ENCODE measurements at places on chromosomes 2 and 18. TPM values are rescaled to one million over a fixed set of nuclear protein-coding genes. Genes with fewer than 3 reads are reported as not detected.

The SERPINB10 gene
- total RNA-seq, result 21.6 TPM

The EML6 gene
- 0.32 TPM for total RNA-seq

The TUBA4B gene
- total RNA-seq, result not detected

The ORC2 gene
- 33.1 TPM for total RNA-seq

The SCYGR3 gene
- total RNA-seq, result not detected

The IGFBP5 gene
- 2.8 TPM for total RNA-seq

The WDSUB1 gene
- 7.0 TPM for total RNA-seq

The ETAA1 gene
- 11.7 TPM for total RNA-seq

GRCh38 chr2:199778655-199779054 is 72.3 kb downstream of the FTCDNL1 start:
- DNase-seq, result no peak
- no peaks in the 10 kb centered on the region for H3K27me3 ChIP-seq
- no peak overlapping the region for H3K4me3 ChIP-seq
- H3K4me1 ChIP-seq, result no peaks in the 10 kb centered on the region
- H3K36me3 ChIP-seq, result no peaks in the 10 kb centered on the region

DNA sequence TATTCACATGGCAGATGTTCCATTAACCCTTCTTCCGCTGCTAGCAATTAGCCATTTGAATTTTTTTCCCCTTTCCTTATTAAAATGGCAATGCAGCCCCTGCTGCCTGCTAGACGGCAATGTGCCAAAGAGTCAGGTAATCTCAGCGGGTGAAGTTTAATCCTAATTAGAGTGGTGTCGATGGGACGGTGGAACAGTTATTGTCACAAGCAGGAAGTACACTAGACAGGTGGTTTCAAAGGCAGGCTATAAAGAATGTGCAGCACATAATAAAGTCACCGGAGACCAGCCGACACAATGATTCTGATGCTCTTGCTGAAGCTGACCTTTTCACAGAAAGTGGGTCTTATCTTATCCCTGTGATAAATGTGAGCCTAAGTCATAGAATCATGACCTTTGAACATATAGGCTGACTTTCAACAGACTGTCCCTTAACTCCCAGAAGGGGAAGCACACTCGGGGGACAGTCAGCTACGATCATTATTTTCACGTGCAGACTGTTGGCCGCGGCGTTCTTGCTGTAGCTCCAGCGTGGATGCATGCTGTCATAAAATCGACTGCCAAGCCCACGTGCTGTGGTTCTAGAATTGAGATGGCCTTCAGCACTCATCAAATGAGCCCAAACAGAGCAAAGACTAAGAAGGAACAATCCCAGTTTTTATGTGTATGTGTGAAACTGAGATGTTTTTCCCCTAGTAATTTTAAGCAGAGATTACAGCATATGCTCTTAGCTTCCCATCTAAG is 926.2 kb upstream of the SOX11 start:
- no peak overlapping the region for H3K4me3 ChIP-seq
- no peak for DNase-seq
- H3K27me3 ChIP-seq, result no peaks in the 10 kb centered on the region
- H3K36me3 ChIP-seq, result no peaks in the 10 kb centered on the region
- H3K4me1 ChIP-seq, result no peaks in the 10 kb centered on the region

GRCh38 chr2:200509235-200509611 is 645 bp downstream of the KCTD18 start:
- H3K4me1 ChIP-seq, result no peaks in the 10 kb centered on the region
- peak overlapping the region; percentile 80 for H3K27ac ChIP-seq
- H3K27me3 ChIP-seq, result no peaks in the 10 kb centered on the region
- DNase-seq, result no peak

DNA sequence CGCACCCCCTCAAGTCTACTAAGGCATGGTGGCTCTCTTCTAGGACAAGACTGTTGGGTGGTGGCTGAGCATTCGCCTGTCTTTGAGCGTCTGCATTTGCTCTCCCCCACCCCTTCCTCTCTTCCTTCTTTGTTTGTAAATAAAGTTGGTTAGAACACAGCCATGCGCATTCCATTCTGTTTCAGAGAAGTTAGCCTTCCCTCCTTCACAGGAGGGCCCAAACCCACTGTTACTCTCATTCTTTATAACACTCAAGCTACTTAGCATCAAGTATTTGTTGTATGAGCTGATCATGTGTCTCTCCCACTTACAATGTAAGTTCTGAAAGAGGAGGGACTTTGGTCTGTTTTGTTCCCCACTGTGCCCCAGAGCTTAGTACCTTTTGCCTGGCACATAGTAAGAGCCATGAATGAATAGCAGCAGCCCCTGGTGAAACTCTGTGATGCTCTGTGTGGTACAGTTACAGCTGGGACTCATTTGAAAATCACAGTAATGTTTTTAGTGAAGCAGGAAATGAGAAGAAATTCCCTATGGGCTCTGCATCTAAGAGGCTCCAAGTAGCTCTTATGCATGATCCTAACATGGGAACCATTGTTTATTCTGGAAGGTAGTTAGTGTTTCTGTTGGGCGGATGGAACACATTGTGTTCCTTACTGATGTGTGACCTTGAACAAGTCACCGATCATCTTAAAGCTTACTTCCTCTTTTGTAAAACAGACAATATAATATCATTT is 7.7 kb downstream of the MGAT5 start:
- peaks cover 6% of the 10 kb centered on the region for H3K36me3 ChIP-seq
- no peaks in the 10 kb centered on the region for H3K27me3 ChIP-seq
- peak overlapping the region; percentile 74 for H3K27ac ChIP-seq
- H3K4me1 ChIP-seq, result peaks cover 68% of the 10 kb centered on the region
- no peak overlapping the region for H3K4me3 ChIP-seq
- DNase-seq, result no peak

DNA sequence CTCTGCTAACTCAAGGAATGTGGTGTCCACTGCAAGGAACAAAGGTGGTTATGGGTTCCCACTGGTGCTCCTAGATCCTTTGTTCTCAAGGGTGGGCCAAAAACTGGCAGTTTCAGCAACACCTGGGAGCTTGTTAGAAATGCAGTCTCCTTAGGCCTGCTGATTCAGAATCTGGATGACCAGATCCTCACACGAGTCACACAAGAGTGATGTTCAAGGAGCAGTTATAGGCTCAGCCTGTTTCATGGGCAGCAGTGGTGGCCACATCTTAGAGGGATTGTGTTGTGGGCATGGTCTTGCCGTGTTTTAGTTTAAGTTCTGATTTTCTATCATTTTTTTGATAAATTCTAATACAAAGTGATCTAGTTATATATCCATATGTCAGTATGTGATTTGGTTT is 28.7 kb upstream of the MGAT5 start:
- no peak overlapping the region for H3K4me3 ChIP-seq
- no peak for DNase-seq
- H3K27me3 ChIP-seq, result no peaks in the 10 kb centered on the region
- no peak overlapping the region for H3K27ac ChIP-seq
- no peaks in the 10 kb centered on the region for H3K36me3 ChIP-seq
- H3K4me1 ChIP-seq, result peaks cover 29% of the 10 kb centered on the region

GRCh38 chr2:69453475-69454129 is 16.4 kb upstream of the NFU1 start:
- no peaks in the 10 kb centered on the region for H3K27me3 ChIP-seq
- peak overlapping the region; percentile 20 for H3K27ac ChIP-seq
- H3K36me3 ChIP-seq, result no peaks in the 10 kb centered on the region

- no peaks in the 10 kb centered on the region for H3K36me3 ChIP-seq
- no peak overlapping the region for H3K4me3 ChIP-seq
- no peak overlapping the region for H3K27ac ChIP-seq
- DNase-seq, result no peak
Measured at GRCh38 chr2:189267491-189267890, 87.9 kb upstream of the COL5A2 start.

DNA sequence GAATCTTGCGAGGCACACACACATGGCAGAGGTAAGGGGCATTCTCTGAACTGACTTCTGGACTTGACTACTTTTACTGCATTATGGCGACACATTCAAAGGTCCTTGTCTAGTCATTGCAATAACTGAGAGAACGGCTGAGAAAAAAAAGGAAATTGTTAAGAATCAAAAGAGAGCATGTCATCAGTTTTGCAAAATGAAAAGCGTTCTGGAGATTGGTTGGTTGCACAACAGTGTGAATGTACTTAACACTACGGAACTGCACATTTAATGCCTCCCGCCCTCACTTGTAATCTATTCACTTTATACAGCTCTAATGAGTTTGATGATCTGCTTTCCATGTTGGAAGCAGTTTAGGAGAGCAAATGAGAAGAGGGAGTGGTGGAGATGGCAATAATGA is 68.5 kb upstream of the NFU1 start:
- peaks cover 3% of the 10 kb centered on the region for H3K4me1 ChIP-seq
- DNase-seq, result no peak
- peaks cover 4% of the 10 kb centered on the region for H3K36me3 ChIP-seq
- H3K27me3 ChIP-seq, result no peaks in the 10 kb centered on the region

GRCh38 chr18:48184118-48184517 is 225.1 kb downstream of the ZBTB7C start:
- peaks cover 1% of the 10 kb centered on the region for H3K27me3 ChIP-seq
- no peak overlapping the region for H3K27ac ChIP-seq
- no peak for DNase-seq
- H3K4me1 ChIP-seq, result no peaks in the 10 kb centered on the region

DNA sequence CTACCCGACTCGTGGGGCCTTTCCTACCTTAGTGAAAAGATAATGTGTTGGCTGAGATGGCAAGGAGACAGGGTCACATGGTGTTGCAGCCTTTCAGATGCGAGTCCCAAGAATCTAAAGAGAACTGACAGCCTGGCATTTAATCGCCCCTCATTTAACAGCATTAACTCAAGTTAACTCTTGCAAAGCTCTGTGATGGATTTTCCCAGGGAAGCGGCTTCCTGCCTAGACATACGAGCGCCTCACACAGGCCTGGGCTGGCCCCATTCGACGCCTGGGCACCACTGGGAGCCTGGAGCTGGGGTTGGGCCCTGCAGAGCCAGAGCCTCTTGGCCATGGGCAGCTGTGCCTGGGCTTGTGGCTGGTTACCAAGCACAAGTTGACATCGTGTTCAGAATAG is 140.8 kb downstream of the SEPTIN10 start:
- H3K36me3 ChIP-seq, result no peaks in the 10 kb centered on the region
- H3K27ac ChIP-seq, result no peak overlapping the region
- no peak overlapping the region for H3K4me3 ChIP-seq
- DNase-seq, result no peak
- H3K4me1 ChIP-seq, result peaks cover 11% of the 10 kb centered on the region

- H3K36me3 ChIP-seq, result no peaks in the 10 kb centered on the region
- H3K4me3 ChIP-seq, result no peak overlapping the region
- no peaks in the 10 kb centered on the region for H3K27me3 ChIP-seq
- no peaks in the 10 kb centered on the region for H3K4me1 ChIP-seq
Measured at GRCh38 chr2:238703053-238703415, 144.9 kb upstream of the TWIST2 start.

DNA sequence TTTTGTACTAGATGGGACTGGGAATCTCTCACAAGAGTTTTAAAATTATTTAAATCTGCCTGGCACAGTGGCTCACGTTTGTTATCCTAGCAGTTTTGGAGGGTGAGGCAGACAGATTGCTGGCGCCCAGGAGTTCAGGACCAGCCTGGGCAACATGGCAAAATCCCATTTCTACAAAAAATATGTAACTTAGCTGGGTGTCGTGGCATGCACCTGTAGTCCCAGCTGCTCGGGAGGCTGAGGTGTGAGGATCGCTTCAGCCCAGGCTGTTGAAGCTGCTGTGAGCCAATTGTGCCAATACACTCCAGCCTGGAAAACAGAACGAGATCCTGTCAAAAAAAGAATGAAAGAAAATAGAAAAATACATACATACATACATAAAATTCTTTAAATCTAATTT is 685.7 kb upstream of the PIK3C3 start:
- no peaks in the 10 kb centered on the region for H3K4me1 ChIP-seq
- no peaks in the 10 kb centered on the region for H3K27me3 ChIP-seq
- H3K4me3 ChIP-seq, result no peak overlapping the region
- no peak for DNase-seq
- no peak overlapping the region for H3K27ac ChIP-seq

GRCh38 chr2:241818229-241818942 is 9.4 kb downstream of the NEU4 start:
- no peak overlapping the region for H3K4me3 ChIP-seq
- no peak overlapping the region for H3K27ac ChIP-seq
- DNase-seq, result no peak
- no peaks in the 10 kb centered on the region for H3K27me3 ChIP-seq
- H3K36me3 ChIP-seq, result no peaks in the 10 kb centered on the region

DNA sequence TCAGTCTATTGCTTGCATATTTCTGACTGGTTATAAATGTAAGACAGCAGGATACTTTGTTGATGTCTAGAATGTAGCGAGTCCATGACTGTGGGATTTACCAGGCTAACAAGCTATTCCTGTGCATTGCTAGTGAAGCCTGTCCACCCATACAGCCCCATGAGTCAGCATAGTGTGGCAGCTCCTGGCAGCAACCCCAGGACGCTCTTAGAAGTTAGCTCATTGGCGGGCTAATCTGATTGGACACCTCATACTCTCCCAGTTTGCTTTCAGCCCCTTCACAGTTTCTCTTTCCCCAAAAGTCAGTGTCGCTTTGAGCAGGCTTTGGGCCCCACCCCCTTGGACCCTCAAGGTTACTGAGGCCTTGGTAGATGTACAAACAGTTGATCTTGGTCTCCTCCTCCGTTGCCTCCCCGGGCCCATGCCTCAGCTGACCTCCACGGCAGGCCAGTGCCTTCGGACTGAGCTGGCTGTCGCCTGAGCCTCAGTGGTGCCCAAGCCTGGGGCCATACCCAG is 48.0 kb downstream of the COA5 start:
- H3K27ac ChIP-seq, result no peak overlapping the region
- peaks cover 16% of the 10 kb centered on the region for H3K4me1 ChIP-seq
- no peak for DNase-seq
- H3K36me3 ChIP-seq, result peaks cover 48% of the 10 kb centered on the region

DNA sequence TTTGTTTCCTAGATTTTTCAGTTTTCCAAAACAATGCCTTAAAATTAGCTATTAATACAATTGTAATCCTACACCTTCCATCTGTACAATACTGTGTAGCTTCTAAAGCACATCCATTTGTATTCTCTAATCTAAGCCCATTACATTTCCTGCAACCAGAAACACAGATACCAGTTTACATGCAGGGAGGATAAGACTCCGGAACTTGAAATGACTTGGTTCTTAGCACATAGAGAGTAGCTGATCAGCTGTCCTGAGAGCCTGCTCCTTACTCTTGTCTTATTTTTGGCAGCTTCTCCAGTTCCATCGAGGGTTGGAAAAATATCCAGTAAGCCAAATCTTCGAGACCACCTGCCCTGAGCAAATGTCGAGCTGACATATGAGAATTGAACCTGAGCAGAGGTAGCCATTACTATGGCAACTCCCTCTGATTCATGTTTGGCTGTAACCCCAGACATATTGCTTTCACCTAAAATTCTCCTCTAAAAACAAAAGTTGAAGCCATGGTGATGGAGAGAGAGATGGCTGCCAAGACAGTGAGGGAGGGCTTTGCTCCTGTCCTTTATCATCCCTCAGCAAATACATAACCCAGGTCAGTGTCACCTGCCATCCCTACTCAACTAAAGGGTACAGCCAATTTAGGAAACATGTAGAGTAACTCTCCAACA is 542.8 kb downstream of the IRS1 start:
- no peak overlapping the region for H3K4me3 ChIP-seq
- H3K27me3 ChIP-seq, result no peaks in the 10 kb centered on the region
- no peak for DNase-seq
- no peaks in the 10 kb centered on the region for H3K36me3 ChIP-seq

GRCh38 chr18:58455314-58456188 is 173.3 kb downstream of the ALPK2 start:
- no peak overlapping the region for H3K4me3 ChIP-seq
- no peak overlapping the region for H3K27ac ChIP-seq
- peaks cover 1% of the 10 kb centered on the region for H3K27me3 ChIP-seq
- DNase-seq, result peak; percentile 8
- no peaks in the 10 kb centered on the region for H3K36me3 ChIP-seq

- peaks cover 10% of the 10 kb centered on the region for H3K4me1 ChIP-seq
- H3K36me3 ChIP-seq, result peaks cover 3% of the 10 kb centered on the region
- H3K27me3 ChIP-seq, result no peaks in the 10 kb centered on the region
Measured at GRCh38 chr2:227503433-227504406, 31.8 kb downstream of the AGFG1 start.

Data from GM12878 (cell line).